Left ventricle myocardium superior (tissue), 1 donor: ENCODE measurements at places on chromosomes 7 and 10. TPM values are rescaled to one million over a fixed set of nuclear protein-coding genes. Genes with fewer than 3 reads are reported as not detected.

- DNase-seq, result no peak
Observed at GRCh38 chr10:126744571-126744970, 74.1 kb upstream of the C10orf90 start.

PTCD1 gene
- total RNA-seq, result 3.1 TPM

DNA sequence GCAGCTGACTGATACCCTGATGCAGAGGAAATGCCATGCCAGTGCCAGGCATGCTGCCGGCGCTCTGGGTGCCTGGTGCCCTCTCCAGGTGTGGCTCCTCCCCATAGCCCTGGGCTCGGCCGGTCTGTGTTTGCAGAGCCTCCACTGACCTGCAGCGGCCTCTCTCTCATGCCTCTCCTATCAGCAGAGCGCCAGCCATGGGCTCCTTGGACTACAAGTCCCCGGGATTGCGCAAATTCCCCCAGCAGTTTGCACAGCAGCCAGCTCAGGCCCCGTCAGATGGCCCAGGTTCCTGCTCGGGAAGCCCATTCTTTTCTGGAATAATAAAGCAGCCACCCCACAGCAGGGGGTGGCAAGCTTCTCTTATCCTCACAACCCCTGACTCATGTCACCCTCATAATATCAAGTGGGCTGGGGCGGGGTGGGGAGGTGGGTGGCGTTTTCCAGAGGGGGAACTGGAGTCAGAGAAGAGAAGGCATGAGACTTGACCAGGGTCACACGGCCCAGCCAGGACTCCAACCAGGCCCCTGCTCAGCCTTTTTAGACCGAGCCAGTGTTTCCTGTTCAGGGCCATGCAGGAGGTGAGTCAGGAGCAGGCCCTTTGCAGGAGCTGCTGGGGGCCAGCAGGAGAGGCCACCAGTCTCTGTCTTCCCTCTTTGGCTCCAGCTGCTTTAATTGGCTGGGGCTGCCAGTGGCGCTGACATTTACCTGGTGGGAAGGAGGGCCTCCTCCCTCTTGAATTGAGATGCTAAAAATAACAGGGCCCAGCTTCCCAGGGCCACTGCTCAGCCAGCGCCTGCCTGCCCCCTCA is 58.6 kb downstream of the ZMIZ1 start:
- peak; percentile 85 for DNase-seq

DNA sequence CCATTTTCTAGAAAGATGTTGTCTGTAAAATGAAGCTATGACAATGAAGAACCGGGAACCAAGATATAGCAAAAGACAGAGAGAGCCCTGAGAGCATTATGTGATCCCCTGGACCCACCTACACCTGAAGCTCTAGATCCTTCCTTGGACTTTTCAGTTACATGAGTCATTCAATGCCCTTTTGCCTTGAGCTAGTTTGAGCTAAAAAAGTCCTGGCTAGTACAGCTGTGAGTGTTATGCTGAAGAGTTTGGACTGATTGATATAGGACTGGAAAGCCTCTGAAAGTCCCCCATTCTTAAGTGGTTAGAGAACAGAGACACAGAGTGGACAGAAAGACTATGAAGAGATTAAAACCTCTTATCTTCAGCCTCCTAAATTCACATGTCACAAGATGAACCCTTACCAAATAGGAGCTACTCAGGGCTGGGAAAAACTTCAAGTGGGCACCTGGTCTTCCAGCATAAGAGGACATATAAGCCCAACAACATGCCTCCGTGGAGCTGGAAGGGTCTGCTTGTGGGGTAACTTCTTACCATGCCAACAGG is 386.8 kb upstream of the NFE2L3 start:
- no peak for DNase-seq

DNA sequence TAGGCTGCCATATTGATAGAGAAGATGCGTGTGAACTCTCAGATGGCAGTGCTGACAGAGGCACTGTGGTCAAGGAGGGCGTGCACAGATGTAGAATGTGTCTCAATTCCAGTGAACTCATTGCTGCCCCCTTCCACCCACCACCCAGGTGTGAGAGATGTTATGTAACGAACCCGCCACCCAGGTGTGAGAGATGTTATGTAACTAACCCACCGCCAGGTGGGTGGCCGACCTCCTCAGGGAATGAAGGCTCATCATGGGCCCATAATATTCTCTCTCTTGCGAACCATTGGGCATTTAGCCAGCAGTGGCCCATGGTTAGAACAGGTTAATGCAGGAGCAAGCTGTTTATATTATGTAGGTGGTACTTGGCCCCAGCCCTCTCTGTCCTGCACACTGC is 140.4 kb upstream of the MTPN start:
- no peak for DNase-seq

GRCh38 chr7:138247568-138248333 is 171.5 kb downstream of the AKR1D1 start:
- DNase-seq, result no peak

- no peak for DNase-seq
Observed at GRCh38 chr10:128971374-128972035, 495.5 kb upstream of the MGMT start.

GCK gene
- 1.4 TPM for total RNA-seq

DNA sequence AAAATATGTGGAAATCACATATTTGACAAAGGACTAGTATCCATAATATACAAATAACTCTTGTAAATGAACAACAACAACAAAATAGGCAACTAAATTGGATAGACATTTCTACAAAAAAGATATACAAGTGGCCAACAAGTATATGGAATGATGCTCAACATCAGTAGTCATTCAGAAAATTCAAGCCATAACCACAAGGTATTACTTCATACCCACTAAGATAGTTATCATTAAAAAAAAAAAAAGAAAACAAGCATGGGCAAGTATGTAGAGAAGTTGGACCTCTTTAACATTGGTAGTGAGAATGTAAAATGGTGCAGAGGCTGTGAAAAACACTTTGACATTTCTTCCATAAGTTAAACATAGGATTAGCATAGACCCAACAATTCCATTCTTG is 80.8 kb downstream of the CYP26A1 start:
- DNase-seq, result no peak

LRMDA gene
- 23.1 TPM for total RNA-seq

- DNase-seq, result no peak
Observed at GRCh38 chr7:101154693-101155102, 422 bp downstream of the AP1S1 start.

DYDC1 gene
- total RNA-seq, result not detected

DNA sequence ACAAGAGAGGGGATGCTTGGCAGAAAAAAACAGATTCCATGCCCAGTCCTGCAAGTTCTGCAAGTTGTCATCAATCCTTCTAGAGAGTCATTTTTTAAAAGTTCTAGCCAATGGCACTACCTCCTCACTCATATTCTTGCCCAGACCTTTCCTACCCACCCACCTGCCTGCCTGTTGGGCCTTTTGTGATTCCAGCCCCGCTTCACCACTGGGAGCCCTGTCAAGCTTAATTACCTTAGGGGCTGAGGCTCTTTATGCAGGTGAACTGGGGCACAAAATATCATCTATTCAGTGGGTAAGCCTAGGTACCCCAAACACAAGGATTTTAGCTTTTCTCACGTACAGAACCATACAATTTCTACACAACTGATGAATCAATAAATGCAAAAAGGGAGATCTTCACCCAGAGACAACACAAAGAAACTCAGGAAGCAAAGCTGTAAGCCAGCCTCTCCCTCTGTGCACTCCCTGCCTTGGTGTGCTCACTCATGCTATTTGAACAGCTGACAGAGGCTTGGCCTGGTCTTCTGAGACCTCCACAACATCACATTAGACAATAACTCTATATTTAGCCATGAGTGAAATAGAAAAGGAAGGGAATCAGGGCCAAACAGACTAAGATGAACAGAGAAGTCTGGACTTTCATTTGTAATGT is 222.6 kb downstream of the HTR7 start:
- DNase-seq, result no peak

- no peak for DNase-seq
Observed at GRCh38 chr10:34403512-34403911, 411.6 kb downstream of the PARD3 start.

FXYD4 gene
- not detected for total RNA-seq

C10orf53 gene
- total RNA-seq, result not detected

DNA sequence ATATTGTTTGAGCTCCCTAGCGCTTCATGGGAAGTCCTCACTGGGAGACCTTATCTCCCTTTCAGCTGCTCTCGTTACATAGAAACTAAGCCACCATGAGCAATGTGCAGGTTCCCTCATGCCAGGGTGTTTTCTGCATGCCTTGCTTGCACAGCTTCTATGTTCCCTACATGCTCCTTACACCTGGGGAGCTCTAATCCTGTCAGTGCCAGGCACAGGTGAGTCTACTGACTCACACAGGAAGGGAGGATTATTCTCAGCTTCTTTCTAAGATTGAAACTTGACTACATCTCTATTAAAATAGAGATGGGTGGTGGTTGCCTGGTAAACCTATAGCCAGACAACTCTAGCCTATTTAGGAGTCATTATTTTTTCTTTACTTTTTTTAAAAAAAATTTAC is 375.7 kb upstream of the CDC14C start:
- DNase-seq, result no peak

ASAH2 gene
- 0.32 TPM for total RNA-seq

DNA sequence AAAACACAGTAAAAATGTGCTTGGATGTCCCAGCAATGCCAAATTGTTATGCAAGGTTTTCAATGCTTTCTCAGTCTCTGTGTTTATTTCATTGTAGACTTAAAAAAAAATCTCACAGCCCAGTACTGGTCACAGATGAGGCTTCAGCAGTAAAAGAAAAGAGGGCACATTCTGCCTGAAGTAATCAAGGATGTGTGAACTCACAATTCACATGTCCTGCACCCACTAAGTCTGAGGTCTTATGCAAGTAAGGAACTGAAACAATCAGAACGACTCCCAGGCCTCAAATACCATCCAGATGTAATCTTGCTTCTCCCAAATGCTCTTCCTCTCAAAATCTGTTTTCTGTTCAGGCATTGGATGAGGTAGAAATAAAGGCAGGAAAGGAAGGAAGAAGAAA is 33.7 kb downstream of the ADRB1 start:
- DNase-seq, result no peak

GRCh38 chr7:2505401-2505800 is 14.2 kb upstream of the LFNG start:
- DNase-seq, result no peak

SDK1 gene
- 2.5 TPM for total RNA-seq

GRCh38 chr10:86773498-86773897 is 17.1 kb downstream of the BMPR1A start:
- DNase-seq, result no peak

- peak; percentile 50 for DNase-seq
Observed at GRCh38 chr10:104300002-104300735, 31.2 kb downstream of the GSTO2 start.
